ENCODE measurements at places on chromosomes 7 and 10. TPM values are rescaled to one million over a fixed set of nuclear protein-coding genes. Genes with fewer than 3 reads are reported as not detected.

DNA sequence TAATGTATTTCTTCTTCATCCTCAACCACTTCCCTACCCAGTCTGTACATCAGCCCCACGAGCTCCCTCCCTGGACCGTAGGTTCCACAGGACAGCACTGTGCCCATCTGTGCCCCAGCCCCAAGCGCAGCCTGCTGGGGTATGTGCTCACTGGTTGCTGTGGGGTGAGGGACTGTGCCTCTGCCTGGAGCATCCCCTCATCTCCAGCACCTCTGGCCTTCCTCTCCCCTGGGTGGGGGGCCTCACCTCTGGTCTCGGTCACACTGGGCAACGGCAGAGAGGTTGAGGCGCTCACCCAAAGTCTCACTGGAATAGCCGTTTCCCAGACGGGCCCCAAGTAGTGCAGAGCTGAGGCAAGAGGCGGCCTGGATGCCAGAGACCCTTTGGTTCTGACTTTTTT lies 1.5 kb upstream of the PRKAR1B start:
- no peak for DNase-seq

DNA sequence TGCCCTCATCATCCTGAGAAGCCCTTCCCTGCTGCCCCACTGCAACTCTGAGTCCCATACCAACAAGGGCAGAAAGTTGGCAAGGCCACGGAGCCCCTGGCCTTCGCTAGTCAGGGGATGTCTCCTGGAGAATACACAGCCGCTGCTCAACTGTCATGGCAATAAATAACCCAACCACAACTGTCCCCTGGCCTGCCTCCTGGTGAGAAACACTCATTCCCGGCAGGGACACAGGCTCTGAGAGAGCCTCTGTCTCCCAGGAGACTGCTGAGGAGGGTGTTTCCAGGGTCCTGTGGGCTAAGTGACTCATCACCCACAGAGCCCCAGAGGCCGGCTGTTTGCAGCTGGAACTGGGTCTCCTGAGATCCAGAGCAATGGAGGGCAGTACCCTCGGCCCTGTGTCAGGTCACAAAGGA lies 354.1 kb downstream of the TNS3 start:
- peak; percentile 88 for DNase-seq

DNA sequence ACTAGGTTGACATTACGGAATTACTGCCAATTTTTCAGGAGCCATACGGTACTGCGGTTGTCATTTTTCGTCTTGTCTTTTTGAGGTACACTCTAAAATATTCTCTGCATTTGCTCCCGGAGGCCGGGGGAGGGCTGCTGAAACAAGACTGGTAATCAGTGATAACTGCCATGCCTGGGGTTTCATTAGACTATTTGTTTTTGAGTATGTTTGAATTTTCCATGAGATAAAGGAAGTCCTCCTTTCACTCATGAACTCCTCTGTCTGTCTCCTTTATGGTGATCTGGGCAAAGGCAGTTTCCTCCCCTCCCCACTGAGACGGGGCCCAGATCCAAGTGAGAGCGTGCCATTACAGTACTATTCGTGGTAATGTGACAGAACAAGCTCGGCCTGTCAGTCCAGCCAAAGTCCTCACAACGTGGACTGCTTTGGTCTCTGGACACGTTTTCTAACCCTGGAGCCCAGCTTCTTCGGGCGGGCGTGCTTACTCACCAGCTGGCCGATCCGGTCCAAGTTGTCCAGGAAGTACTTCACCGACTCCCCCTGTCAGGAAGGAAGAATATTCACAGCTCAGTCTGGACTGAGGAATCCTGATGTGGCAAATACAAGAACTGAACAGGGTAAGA lies 45.1 kb downstream of the AMZ1 start:
- peak; percentile 90 for DNase-seq

UPK3BL2 gene
- total RNA-seq, result 0.36 TPM

- peak; percentile 94 for DNase-seq
Observed at GRCh38 chr10:102802920-102803534, 34.2 kb downstream of the CYP17A1 start.

PHKG1 gene
- 1.8 TPM for total RNA-seq

Measured in osteoblast (primary cell).